ENCODE measurements at places on chromosomes 6 and 20.

- no peak for DNase-seq
Measured at GRCh38 chr6:108166664-108167448, 1.0 kb downstream of the NR2E1 start.

DNA sequence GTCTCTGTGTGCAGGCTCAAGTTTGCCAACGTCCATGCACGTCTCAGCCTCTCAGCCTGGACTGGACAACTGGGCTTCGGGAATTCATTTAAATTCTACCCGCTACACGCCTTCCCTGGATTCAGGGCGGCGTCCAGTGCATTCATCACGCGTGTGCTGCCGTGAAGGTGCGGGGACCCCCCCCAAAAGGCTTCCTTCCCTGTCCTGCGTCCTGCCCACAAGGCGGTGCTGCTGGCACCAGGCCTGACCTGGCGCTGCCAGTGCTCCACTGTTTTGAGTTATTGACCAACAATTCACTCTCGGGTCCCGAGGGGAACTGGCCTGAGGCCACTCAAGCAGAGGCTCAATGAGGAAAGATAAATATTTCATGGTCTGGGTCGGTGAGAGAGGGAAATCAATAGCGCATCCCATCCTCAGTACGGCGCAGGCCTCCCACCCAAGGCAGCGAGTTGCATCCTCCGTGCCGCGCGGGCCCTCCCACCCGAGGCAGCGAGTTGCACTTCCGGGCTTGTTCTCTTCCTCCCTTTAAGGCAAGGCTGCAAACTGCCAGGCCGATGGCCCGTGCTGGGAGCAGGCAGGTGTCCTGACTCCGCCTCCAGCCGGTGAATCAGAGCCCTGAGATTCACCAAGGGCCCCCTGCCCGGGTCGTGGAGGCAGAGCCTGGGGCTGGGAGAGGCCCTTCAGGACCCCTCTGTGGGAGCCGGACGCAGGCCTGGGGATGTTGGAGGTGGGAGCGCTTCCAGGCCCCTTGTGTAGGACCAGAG, 22.8 kb upstream of the BHLHE23 start:
- DNase-seq, result no peak

DNA sequence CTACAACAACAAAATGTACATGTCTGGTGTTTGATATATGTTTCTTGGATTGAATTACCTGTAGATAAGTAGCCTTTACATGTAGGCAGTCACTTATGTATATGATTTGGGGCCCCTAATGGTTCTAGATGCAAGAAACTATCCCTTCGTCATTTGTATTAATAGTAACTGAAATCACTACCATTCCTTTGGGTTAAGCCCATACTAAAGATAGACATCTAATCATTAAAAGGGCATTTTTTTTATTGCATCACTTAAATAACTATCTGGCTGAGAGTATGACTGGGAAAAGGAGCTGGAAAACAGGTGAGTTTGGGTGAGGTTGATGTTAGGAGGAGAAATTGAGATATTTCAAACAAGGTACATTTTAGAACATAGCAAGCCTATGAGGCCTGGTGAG, 213.5 kb upstream of the PLN start:
- DNase-seq, result no peak

DNA sequence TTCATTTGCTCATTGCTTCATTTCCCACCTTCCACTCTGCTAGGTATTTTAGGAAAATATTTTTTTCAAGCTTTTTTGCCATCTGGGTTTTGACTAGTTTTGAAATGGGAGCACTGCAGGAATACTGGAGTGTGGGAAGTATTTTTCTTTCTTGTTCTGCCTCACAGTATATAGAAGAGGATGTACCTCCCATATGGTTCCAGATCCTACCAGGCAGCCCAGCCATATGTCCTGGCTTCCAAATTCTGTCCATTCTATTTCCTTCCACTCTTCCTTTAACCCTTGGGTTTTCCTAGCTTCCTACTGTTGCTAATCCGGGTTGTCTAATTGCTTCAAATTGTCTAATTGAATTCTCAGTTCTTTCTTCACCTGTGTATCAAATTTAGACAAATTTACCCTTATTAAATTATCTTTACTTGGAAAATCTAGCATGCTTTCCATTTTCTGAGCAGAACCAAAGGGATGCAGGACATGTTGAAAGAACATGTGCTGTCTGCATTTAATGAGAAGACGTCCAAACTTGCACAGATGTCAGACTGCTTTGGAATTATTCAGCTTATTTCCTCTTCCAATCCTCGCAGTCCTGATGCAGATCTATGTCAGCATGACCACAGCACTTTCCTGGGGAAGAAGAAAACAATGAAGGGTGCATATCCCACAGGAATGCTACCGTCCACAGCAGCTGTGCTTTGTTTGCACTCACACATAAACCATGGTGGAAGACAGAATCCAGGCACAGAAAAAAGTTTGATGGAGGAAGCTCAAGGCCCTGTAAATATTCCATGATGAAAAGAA, 1273.9 kb upstream of the MAP3K7 start:
- DNase-seq, result no peak

DNA sequence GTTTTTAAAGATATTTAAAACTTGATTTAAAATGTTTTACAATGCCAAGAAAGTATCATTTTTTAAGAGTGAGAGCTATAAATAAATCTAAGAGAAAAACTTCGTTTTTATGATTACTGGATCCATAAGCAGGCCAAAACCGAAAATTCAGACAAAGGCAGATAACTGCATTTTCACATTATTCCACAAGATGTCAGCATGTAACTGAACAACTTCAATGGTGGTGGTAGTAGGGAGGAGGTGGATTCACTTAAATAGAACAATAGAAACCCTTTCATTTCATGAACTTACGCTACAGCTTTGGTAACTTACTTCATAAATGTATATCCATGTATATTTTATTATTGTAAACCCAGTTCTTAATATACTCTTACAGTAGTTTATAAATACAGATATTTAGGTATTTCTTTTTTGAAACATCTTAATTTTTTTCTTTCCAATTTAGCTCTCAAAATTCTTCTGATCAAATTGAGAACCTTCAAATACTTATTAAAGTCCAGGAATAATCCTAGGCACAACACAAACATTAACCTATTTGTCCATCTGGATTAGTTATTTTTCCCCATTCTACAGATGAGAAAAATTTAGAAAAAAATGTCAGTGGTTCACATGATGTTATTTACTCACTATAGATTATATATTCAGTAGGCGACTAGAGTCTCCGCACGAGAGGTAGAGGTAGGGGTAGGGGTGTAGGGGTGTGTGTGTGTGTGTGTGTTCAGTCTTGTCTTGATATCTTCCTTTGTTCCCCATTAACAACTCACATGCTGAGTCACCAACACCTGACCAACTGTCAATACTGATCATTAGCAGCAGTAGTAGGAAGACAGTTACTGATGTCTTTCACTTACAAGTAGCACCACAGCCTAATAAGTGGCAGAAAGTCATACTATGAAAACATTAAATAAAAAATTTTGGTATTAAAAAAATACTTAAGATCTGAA, 111.5 kb downstream of the ARHGAP18 start:
- DNase-seq, result no peak

DNA sequence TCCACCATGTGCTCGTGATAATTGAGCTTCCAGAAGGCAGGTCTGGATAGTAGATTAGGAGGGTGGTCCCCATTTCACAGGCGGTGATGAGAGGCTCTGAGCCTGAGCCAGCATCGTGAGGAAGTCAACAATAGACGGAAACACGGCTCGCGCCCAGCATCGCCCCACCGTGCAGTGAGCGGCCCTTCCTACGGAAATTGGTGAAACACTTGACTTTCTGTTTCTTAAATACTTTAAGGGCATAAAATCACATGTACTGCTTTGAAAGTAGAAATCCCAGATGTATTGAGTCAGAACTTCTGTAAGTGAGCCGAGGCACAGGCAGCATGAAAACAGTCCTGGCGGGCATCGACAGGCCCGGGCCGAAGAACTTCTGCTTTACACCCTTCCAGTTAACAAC, 4.3 kb upstream of the KIF25 start:
- no peak for DNase-seq

GRCh38 chr6:157159348-157159747, 164.0 kb downstream of the TMEM242 start:
- no peak for DNase-seq

GRCh38 chr6:37650071-37650481, 47.6 kb downstream of the MDGA1 start:
- DNase-seq, result no peak

DNA sequence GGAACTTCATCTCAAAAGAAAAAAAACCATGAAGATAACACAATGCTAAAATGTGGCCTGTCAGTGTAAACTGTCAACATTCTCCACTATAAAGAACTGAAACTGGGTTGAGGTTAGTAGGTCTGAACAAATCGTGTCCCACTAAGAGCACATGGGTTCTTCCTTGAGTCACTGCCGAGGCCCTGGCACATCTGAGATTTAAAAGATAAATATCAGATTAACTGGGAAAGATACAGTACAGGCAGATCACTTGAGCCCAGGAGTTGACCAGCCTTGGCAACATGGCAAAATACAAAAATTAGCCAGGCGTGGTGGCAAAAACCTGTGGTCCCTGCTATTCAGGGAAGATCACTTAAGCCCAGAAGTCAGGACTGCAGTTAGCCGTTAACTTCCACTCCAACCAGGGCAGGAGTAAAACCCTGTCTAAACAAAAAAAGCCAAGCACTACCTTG, 5.6 kb downstream of the EEF1A1 start:
- peak; percentile 74 for DNase-seq

GRCh38 chr6:34981951-34982350, 92.9 kb downstream of the ANKS1A start:
- no peak for DNase-seq

GRCh38 chr6:33958526-33959328, 154.9 kb upstream of the MLN start:
- no peak for DNase-seq

DNA sequence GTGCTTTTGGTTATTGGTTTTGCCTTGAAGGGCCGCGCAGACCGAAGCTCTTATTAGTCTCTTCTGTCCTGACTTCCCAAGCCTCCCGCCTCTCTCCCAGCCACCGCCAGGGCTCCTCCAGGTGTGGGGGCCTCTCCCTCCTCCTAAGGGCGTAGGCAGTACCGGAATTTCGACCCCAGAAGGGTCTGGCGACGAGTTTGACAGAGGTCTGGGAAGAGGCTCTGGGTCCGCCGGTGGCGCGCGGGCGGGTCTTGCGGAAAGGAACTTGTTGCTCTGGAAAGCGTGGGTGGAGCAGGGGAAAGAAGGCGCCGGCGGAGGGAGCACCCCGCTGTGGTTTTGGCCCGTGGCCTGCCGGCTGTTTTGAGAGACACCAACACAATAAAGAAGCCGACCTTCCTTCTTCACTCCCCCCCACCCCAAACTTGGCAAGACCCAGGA, 1.8 kb downstream of the PCSK2 start:
- DNase-seq, result no peak

GRCh38 chr20:32482442-32483261, 102.5 kb downstream of the NOL4L start:
- peak; percentile 28 for DNase-seq

- DNase-seq, result no peak
Measured at GRCh38 chr20:10247440-10247839, 28.8 kb downstream of the SNAP25 start.

- DNase-seq, result no peak
Measured at GRCh38 chr20:39775110-39775509, 813.0 kb downstream of the DHX35 start.

- DNase-seq, result no peak
Measured at GRCh38 chr6:134589512-134589911, 271.6 kb upstream of the SGK1 start.

GRCh38 chr6:166282394-166283032, 25.7 kb downstream of the PRR18 start:
- no peak for DNase-seq

DNA sequence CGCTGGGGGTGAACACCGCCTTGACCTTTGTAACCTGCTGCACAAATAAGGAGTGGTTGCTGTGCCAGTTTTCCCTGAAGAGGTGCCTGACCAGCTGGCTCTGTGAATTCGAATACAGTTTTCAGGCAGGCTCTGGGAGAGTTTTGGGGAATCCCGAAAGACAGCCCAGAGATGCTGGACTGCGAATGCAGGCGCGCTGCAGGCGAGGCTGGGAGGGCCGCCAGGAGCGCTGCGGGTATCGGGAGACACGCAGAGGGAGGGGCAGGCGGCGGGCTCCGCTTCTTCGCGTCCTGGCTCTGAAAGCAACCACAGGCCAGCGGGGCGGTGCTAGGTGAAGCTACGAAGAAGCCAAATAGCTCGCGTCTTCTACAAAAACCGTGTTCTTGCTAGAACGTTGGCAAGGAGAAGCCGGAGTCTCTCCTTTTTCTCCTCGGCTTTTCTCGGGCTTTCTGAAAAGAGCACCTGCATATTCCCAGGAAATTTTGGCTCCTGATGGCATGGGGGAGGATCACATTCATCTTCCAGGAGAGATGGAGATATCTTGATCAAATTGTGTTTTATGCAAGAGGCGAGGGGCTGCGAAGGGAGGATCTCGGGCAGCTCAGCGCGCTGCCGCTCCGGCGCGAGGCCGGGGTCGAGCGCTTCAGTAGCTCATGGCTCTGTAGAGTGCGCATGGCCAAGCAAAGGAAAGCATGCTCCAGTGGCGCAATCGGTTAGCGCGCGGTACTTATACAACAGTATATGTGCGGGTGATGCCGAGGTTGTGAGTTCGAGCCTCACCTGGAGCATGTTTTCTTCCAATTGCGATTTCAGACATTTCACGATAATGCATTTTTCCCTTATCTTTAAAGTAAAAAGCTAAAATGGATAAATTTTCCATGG, 158.1 kb upstream of the ZNF184 start:
- no peak for DNase-seq

DNA sequence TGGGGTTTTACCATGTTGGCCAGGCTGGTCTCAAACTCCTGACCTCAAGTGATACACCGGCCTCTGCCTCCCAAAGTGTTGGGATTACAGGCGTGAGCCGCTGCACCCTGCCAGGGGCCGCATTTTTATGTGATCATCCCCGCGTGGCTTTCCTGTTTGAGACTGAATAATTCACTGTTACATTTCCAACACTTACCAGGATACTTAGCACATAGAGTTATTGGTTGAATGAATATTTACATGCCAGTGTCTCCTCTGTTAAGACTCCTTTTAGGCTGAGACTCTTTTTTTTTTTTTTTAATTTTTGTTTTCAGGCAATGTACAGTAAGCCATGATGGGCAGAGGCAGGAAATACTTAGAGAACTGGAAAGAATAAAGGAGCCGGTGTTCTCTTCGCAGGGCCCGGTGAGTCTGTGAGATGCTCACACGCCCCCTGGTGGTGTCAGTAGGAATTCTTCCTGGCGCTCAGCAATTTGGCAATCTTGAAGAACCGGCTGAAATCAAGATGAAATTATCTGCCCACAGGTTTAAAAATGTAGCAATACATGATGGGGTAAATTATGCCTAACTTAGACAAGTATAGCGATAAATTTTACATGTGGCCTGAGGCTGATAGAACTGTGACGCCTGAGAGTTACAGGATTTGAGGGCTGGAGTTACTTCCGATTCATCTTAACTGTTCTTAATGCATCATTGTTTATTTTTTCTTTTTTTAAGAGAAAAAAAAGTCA, 7.6 kb upstream of the RNF114 start:
- DNase-seq, result peak; percentile 79
